ENCODE measurements at places on chromosomes 5 and 9.
A peak's percentile ranks its signal among the peaks of the same experiment; 100 is the strongest.

DNA sequence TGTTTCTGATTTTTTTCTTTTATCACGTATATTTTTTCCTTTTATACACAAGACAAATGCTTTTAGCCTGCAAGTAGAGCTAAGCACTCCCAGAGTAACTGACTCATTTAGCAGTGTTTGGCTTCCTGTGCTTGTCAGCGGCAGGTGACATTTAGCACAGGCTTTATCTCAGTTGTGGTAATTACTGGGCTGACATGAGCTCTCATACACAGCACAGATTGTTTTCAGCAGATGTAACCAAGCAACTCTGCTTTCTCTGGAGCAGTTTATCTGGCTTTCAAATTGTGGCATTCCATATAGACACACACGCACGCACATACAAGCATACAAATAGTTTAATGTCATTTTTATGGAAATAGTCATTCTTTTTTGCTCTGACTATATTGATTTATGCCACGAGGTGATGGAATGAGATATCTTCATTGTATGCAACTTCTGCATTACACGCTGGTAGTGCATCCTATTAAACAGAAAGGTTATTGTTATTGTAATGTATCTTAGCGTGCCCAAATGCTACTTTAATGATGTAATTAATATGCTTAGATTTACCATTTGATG lies 379.0 kb upstream of the GRAMD2B start:
- DNase-seq: no peak

- DNase-seq: no peak
Observed at GRCh38 chr9:89356782-89357181, 38.5 kb downstream of the SECISBP2 start.

GRCh38 chr5:111948092-111948841 lies 191.3 kb upstream of the NREP start:
- DNase-seq: no peak

GRCh38 chr5:6784481-6784880 lies 71.2 kb downstream of the TENT4A start:
- DNase-seq: no peak

- DNase-seq: no peak
Observed at GRCh38 chr9:72823971-72824370, 128.9 kb downstream of the ALDH1A1 start.

- DNase-seq: no peak
Observed at GRCh38 chr5:179451114-179451827, 99.1 kb upstream of the RUFY1 start.

DNA sequence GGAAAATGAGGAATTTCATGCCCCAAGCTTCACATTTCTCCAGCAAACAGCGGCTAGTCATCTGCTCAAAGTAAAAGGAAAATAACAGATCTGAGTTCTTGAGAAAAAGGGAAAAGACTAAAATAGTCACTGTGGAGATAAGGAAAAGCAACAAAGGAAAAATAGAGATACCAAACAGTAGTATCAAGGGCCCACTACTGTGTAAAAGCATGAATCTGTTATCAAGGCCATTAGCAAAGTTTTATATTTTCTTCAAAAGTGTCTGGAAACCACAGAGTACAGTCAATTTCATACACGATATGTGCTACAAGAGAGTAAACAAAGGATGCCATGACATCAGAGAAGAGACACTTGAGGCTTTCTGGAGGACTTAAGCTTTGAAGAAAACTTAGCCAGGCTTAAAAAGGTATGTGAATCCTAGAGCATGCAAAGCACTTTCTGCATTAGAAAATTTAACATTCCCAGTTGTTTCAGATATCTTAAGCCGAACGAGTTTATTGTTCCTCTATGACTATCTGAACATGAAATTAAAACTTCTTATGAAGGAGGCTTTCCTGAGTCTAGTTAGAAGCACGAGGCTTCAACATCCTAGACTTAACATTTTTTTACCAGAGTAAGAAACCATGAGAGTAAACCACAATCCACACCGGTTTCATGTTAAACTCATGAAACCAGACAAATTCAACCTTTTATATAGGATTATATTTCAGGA lies 1.2 kb downstream of the TTC33 start:
- peak; percentile 42 for DNase-seq

- DNase-seq: no peak
Observed at GRCh38 chr9:69689991-69690538, 17.9 kb upstream of the APBA1 start.

- DNase-seq: no peak
Observed at GRCh38 chr9:32294106-32294505, 90.3 kb upstream of the ACO1 start.

DNA sequence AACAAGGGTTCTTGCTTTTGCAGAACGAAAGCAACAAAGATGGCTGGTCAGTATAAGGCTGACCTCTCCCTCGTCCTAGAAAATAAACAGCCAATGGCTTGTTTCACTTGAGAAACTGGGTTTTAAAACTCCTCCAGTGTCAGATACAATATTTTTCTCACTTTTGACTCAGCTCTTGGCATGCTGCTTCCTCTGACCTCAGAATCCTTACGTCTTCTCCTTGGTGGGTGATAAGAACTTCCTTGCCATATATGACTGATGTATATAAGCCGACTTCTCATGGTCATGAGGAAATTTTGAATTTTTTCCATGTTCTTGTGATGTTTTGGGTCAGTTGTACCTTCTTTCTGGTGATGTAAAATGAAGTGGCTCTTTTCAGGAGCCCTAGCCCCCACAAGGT lies 3.8 kb downstream of the ZNF618 start:
- no peak for DNase-seq

- DNase-seq: no peak
Observed at GRCh38 chr5:146051678-146052077, 53.7 kb downstream of the PLAC8L1 start.

DNA sequence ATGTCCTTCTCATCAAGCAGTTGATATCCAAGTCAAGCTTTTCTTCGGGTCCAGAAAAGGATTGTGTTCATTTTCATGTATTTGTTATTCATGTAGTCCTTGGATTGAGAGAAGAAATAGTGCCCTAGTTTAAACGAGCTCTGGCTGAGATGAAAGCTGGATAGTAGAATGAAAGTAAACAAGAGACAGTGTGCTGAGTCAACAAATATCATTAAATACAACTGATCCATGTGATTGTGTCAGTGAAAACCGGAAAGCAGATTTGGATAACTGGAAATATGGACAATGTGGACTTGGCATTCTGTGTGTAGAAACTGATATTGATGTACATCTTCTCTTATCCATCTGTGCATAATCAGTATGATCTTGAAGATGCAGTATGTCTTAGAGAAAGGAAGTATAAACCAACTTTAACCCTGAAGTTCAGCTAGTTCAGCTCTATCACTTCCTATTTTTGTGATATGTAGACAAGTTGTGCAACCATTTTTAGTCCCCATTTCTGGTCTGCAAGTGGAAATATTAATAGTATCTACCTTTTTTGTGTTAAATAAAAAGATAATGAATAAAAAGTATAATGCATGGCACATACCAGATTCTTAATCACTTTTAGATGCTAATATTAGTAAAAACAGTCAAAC lies 4.4 kb downstream of the MUSK start:
- no peak for DNase-seq

GRCh38 chr5:17373406-17373805 lies 124.6 kb upstream of the TAF11L2 start:
- DNase-seq: no peak

DNA sequence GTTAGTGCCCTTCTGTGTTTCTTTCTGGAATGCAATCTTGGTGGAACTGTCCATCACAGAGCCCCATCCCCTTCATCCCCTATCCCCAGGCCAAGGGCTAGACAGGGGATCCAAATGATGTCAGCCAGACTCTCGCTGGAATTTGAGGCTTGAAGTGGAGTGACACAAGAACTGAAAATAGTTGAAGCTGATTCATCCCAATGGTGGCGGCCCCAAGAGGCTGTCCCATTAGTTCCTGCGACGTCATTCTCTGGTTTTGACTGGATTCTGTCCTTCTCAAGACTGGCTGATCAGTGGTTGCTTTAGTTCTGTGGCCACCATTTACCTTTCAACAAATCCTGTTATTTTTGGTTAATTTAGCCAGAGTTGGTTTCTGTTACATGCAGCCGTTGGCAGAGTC lies 59.9 kb downstream of the SUB1 start:
- DNase-seq: no peak

GRCh38 chr9:136728080-136728547 lies 14.6 kb downstream of the LCN10 start:
- DNase-seq: peak; percentile 93

GRCh38 chr5:61348447-61348846 lies 16.4 kb downstream of the ZSWIM6 start:
- DNase-seq: no peak

DNA sequence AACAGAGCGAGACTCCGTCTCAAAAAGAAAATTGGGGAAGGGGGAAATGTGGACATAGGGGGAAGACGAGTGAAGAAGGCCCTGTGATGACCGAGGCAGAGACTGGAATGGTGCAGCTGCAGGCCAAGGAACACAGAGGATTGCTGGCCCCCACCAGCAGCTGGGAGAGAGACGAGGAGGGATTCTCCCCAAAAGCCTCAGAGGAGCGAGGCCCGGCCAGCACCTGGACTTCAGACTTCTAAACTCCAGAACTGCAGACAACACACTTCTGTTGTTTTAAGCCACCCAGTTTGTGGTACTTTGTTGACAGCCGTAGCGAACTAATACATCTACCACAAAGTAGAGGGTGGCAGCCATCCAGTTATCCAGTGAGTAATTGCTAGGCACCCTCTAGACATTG lies 124.6 kb downstream of the ATPSCKMT start:
- DNase-seq: no peak

GRCh38 chr9:129241725-129242124 lies 63.7 kb upstream of the IER5L start:
- no peak for DNase-seq

DNA sequence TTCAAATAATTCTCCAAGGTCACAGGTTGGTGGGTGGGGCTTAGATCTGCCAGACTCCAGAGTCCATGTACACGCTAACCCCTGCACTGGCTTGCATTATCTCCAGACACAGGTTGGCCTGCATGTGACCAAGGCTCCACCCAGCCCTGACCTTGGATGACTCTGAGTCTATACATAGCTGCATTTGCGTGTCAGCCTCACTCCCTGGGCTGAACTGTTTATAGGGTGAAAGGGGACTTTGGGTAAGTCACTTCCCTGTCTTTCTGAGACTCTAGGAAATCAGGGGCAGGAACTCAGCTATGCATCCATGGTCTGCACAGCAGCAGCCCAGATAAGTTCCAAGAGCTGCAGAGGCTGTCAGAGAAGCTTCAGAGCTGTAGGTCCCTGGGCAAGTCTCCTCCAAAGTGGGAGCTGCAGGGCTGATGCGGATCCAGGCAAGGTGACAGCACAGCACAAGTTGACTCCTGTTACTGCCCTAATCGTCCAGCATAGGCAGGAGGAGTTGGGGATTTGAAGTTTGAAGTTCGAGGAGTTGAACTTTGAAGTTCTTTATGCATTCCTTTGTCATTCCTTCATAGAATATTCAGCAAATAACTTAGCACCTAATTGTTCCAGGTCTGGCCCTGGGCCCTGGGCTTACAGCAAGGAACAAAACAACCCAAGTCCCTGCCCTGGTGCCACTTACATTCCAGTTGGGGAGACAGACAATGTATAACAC lies 53.4 kb downstream of the SLC22A5 start:
- no peak for DNase-seq

- no peak for DNase-seq
Observed at GRCh38 chr9:79817438-79818004, 245.8 kb downstream of the TLE4 start.

DNA sequence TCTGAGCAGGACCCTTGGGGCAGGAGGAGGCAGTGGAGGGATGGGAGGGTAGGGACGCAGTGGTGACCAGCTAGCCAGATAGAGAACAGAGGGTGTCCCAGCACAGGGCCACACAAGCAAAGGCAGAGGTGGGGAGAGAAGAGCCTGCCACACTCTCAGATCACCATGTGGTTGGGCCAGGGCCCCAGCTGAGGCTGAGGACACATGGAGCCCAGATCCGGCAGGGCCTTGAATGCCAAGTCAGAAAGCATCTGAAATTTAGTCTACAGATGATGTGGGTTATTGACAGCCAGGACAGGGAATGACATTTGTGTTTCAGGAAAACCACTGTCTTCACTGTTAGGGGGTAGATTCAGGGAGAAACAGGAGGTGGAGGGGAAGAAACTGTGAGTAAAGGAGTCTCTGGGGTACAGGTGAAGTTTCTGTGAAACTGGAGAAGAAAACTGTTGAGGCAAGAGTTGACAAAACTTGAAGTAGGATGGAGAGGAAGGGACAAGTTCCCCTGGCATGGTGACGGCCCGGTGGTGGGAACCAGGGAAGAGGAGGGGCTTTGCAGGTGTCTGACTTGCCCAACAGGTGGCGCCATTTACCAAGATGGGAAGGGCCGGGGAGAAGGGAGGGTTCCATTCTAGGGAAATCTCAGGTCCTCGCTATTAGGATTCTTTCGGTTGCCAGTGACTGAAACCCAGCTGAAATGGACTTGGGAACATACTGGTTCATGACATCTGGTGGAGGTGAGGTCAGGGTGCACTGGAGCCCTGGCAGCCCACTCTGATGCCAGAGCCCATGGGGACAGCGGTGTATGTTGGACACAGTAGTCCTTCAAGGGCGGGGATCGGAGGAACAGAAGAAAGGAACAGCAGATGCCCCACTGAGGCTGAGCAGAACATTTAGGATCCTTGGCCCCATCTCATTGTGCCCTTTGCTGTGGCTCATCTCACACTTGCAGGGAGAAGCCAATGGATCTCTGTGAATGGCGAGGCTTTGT lies 100.1 kb downstream of the KCNIP1 start:
- peak; percentile 4 for DNase-seq

DNA sequence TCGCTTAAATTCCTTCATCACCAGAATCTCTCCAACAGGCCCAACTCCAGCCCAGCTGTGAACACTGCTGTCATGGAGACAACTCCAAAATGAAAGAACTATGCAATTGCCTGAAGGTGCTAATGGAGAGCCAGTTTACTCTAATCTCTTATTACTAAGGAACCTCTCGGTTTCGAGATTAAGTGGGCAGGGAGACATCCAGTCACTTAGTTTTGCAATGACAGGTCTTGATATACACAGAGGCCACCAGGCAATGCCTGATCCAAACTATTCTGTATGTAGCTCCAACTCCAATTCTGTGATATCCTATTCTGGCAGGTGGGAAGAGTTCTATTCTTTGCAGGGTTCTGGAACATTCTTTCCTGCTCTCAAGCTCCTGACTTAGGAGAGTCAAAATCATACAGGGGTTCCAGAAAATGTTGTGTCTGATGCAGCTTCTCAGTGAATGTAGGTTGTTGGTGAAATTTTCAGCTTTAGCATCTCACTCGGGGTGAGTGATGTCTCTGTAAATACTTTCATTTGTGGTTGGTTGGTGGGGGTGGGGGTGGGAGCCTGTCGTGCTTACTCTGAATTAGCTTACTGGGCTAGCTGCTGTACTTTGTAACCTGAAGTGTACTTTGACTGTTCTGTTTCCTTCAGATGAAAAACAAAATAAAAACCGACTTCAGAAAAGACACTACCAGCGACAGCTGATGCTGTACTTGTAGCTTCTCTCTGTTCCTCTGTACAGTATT lies 170.9 kb downstream of the PALM2AKAP2 start:
- DNase-seq: no peak

- DNase-seq: no peak
Observed at GRCh38 chr5:31993165-31993961, 180.8 kb downstream of the GOLPH3 start.
